ENCODE measurements at places on chromosomes 2 and 18.

DNA sequence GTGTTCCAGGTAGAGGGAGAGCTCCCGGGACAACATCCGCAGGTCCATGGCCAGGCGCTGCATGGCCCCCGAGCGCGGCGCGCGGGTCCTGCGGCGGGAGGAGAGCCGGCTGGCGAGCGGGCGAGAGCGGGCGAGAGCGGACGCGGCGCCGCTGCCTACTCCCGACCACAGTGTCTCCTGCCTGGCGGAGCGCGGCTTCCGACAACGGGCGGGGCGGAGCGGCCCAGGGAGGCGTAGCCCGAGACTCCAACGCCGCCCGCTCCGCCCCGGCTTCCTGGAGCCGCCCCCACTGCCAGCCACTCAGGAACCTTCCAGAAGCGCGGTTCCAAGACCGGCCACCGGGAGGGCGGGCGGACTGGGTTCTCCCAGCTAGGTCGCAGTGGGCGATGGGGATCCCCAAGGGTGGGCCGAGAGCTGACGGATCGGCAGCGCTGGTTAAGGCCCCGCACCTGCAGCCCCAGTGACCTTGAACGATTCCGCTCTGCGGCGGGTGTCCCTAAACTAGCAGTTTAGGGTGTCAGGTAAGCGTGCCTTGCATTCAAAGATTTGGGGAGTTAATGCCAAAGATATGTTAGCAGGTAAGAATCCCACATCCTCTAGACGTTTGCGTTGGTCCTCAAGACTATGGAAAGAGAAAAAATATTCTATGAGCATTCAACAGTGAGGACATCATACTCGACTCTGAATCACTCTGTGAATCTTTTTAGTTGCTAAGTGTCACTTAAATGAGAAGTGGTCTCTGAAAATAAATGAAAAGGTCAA is at the start of gene ABHD3:
Gene ABHD3, minus strand, starts transcription at position 172 of the 762 bp plus-strand sequence. Its CDS starts 109 bp downstream, at position 63.
- DNase-seq, result peak; percentile 53

- no peak for DNase-seq
Observed at GRCh38 chr18:23714576-23714975, 25.3 kb downstream of the LAMA3 start.

GRCh38 chr2:223735035-223735640 is 102.2 kb downstream of the AP1S3 start:
- DNase-seq, result no peak

- no peak for DNase-seq
Observed at GRCh38 chr18:31203096-31203793, 40.6 kb upstream of the DSC1 start.

DNA sequence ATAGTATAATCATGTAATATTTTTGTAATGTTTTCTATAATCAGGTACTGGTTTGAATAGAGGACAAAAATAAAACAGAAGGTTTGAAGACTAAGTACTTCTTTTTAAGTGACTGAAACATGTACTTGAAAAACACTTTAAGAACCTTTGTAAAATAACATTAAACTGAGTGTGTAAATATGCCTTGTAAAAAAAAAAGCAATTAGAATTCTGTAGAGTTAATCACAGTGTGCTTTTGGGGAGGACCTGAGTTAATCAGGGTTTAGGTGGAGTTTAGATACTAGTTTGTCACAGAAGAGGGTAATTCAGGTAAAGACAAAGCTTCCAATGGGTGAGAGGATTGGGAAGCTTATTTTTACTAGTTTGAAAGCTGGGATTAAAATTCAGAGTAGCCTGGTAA is 10.3 kb downstream of the MBD5 start:
- DNase-seq, result no peak

- no peak for DNase-seq
Observed at GRCh38 chr2:191319186-191319585, 74.0 kb downstream of the MYO1B start.

DNA sequence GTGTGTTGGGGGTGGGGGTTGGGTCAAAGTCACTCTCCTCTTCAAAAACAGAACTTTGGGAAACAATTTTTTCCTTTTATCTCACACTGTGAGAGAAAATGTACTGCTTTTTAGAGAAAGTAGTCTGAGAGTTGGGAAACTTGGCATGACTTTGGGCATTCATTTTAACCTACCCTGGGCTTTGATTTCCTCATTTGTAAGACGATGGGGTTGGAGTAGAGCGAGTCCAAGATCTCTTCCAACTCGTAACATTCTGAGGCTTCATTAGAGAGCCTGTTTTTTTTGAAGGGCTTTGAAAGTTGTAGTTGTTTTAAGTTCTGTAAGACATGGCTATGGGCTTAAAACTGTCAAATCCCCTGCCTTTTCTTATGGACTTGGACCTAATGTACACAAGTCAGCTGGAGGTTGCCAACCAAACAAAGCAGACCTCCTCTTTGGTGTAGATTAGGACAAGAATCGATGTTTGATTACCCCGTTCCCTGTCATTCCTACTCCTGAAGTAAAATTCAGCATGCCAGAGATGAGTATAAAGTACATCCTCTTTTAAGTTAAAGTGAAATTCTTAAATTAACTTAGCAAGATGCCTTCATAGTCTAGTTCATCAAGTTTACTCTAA is 8.4 kb downstream of the PHLPP1 start:
- DNase-seq, result no peak

DNA sequence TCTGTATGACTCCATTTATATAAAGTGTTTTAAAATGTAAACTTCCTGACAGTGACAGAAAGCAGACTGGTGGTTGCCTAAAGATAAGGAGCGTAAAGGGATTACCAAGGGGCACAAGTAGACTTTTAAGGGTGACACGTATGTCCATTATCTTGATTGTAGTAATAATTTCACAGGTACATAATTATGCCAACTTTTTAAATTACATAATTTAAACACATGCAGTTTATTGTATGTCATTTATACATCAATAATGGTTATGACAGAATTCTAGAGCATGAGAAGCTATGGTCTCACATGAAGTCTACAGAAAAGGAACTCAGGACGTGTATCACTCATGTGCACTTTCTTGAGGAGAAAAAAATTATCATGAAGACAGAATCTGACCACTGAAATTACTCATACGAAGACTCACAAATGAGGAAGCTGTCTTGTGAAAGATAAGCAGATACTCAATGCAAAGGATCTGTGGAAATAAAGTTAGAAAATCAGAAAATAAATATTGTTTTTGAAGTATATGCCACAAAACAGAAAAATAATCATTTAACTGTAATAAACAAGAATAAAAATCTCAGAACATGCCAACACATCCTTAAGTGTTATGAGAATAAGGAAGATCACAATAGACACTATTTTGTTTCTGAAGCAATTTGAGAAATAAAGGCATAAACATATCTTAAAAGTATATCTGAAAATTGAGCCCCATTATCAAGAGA is 84.4 kb downstream of the TMEM131 start:
- peak; percentile 8 for DNase-seq

DNA sequence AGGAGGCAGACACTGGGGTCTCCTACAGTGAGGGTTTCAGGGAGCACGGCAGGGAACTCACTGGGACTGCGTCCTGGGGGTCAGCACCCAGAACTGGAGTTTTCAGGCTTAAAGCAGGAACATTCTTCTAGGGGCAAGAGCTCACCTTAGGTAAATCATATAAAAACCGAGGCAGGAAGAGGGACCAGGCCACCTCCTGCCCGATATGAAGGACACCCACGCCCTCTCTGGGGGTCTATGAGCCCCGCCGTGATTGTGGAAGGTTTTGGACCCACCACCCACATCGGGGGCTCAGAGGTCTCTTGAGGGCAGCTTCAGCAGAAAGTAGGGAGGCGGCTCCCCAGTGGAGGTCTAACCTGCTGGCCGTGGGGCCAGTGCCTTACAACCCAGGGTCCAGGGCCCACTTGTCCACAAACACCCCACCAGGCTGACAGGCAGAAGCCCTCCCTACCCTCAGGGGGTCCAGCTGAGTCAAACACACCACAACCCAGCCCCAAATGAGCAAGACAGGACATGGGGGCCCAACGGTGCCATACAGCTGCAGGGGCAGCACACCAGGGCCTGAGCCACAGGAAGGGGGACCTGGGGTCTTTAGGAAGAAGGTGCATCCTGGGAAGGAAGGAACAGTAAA is 25.3 kb downstream of the CROCC2 start:
- DNase-seq, result no peak

DNA sequence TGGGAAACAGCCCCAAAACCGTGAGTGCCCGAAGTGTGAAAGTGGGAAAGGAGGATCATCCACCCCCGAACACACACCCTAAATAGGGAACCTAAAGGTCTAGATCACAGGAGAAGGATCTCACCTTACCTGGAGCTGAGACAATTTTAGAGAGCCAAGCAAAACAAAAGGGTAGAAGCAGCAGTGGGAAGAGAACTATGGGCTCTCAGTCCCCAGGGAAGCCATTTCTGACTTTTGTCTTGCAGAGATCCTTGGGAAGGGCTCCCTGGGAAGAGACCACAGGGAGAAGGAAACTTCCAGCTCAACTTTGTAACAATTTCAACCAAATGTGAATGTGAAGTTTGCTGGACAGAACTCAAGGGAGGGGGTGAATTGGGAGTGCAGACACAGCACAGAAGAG is 110.6 kb downstream of the WDPCP start:
- no peak for DNase-seq

GRCh38 chr2:141508806-141509595 is 621.8 kb downstream of the LRP1B start:
- DNase-seq, result no peak

GRCh38 chr18:23355206-23355605 is 97.9 kb upstream of the RIOK3 start:
- DNase-seq, result no peak

- no peak for DNase-seq
Observed at GRCh38 chr2:239436669-239437335, 36.0 kb upstream of the HDAC4 start.

- DNase-seq, result no peak
Observed at GRCh38 chr2:212831671-212832199, 293.1 kb upstream of the ERBB4 start.

DNA sequence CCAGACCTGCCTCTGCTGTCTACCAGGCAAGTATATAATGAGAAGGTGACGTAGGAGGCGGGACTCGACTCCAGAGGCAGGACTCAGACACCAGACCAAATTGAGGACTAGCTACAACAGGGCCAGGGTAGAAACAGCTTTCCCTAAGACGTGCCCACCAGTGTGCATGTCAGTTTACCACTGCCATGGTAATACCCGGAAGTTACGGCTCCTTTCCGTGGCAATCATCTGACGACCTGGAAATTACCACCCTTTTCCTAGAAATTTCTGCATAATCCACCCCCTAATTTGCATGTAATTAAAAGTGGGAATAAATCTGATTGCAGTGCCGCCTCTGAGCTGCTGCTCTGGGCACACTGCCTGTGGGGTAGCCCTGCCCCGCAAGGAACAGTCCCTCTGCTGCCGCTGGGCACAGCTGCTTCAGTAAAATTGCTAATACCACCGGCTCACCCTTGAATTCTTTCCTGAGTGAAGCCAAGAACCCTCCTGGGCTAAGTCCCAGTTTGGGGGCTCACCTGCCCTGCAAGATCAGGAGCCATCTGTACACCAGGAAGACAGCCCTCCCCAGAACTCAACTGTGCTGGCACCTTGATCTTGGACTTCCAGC is 59.1 kb downstream of the ODC1 start:
- DNase-seq, result no peak

GRCh38 chr18:7601246-7601615 is 34.1 kb downstream of the PTPRM start:
- DNase-seq, result no peak

- no peak for DNase-seq
Observed at GRCh38 chr2:50649626-50650402, 382.1 kb downstream of the NRXN1 start.

- DNase-seq, result no peak
Observed at GRCh38 chr2:49129034-49129433, 25.3 kb downstream of the FSHR start.

DNA sequence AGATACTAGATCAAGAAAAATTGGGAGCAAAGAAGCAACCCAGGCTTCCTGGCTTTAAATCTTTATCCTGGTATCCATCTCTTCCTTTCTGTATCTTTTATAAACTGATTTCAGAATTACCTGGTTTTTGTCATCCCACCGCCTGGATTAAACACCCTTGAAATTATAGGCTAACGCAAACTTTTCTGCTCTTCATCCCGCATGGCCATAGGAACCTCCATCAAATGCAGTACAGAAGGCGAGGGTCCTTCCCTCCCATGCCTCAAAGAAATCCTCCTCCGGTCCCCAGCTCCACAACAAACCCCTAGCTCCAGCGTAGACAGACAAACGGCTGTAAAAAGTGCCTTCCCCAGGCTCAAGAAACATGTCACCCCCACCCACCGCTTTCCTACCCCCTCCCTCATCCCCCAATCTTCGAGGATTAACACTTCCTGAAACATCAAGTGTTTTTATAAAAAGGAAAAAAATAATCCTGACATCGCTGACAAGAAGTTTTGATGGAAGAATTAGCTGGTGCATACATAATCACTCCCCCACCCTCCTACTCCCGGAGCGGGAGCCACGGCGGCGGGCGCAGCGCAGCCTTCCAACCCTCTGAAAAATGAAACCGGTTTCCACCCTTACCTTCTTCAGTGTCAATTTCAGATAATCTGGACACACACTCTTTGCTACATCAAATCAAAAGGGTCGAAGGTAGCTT is 7.6 kb downstream of the DLX1 start:
- no peak for DNase-seq

- no peak for DNase-seq
Observed at GRCh38 chr2:161386228-161386824, 29.8 kb upstream of the TBR1 start.

All from HS-27A (cell line).